Stimulated activated CD4-positive, alpha-beta T cell treated with anti-CD3 and anti-CD28 coated beads, TNF-alpha, amount 100 ng/mL, for 1 hour (primary cell): ENCODE measurements at places on chromosomes 7 and 10.

GRCh38 chr7:33432821-33433220, 303.5 kb downstream of the BBS9 start:
- no peak for DNase-seq

GRCh38 chr10:132429281-132430230, 32.6 kb downstream of the PWWP2B start:
- DNase-seq: no peak

- no peak for DNase-seq
Measured at GRCh38 chr7:135277161-135277560, 43.5 kb downstream of the STRA8 start.

DNA sequence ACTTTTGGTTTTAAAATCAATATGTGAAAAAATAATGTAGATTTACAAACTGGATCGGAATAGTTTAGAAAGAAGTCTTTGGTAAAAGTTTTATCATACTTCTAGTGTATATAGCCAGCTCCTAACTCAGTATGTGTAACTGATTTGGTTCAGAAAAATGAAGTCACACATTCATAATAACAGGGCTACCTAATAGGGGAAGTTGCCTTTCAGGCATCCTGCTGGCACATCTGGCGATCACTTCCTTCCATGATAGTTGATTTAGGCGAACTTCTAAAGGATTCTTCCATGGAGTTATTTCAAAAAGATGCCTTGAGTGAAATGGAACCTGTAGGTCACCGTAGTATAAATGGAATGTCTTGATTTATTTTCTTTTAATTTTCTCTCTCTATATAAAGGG, 69.1 kb downstream of the SHH start:
- no peak for DNase-seq

DNA sequence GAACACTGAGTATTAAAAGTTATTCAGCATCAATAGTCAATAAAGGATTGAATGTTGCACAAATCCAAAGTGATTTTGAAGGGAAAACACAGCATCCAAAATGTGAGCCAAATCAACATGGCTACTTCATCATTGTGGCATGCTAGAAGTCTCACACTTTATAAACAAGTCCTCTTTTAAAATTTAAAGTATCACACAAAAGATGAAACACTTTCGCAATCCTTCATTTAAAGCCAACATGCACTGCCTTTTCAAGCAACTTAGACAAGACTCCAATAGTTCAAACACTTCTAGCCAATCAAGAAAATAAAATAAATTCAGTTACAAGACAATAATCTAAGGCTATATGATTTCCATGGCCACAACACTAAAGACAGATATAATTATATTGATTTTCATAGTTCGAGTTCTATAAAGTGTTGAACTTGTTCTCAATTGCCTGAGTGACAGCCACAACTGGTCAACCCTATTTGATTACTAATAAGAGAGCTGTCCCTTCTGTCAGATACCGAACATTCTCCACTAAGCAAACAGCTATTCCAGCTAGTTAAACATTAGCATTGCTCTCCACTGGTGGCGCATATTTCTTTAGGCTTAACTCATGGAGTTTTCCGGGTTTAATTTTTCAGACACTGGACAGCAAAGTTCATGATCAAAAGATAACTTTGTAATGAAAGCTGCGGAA, 8.3 kb downstream of the EBF3 start:
- DNase-seq: no peak

DNA sequence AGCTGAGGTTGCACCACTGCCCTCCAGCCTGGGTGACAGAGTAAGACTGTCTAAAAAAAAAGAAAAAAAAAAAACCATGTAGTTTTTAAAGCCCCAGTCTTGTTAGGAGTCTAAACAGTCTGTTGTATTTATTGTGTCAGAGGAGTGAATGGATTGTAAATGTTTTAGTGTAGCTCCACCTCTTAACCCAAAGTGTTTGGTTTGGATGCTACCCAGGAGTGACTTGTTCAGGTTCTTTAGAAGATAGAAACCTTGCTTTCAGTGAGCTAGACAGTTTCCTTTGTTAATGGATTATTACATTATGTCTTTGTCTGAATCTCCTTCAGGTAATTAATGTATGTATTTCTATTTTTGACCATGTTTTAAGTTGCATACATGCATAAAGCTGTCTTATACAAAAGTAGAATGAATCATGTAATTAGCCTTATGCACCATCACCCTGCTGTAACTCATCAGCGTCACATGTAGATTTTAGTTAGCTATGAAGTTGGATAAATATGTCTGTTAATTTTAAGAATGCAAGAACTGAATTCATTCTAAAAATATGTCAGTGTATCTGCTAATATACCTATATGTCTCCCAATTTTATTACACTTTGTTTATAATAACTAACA, 97.7 kb downstream of the TAF3 start:
- DNase-seq: no peak

- no peak for DNase-seq
Measured at GRCh38 chr10:120456626-120457430, at the start of gene PLPP4. PLPP4 (plus strand) TSS chr10:120457227; CDS start chr10:120457306, 79 bp downstream.

GRCh38 chr7:151890355-151891004, 13.6 kb upstream of the PRKAG2 start:
- no peak for DNase-seq

- no peak for DNase-seq
Measured at GRCh38 chr10:79380125-79380945, 33.1 kb downstream of the PPIF start.

DNA sequence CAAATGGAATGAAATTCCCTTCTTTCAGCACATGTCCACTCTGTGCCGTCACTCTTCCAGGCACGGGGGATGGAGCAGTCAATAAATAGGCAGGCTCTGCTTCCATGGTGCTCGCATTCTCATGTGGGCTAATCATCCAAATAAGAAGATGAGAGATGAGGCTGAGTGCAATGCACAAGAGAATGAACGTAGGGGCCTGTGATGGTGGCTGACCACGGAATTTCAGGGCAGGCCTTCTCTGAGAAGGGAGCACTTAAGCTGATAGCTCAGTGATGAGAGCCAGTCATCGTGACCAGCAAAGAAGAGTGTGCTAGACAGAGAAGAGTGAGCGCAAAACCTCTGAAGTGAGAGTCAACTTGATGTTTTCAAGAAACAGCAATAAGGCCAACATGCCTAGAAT, 47.9 kb downstream of the TAF3 start:
- DNase-seq: no peak

- no peak for DNase-seq
Measured at GRCh38 chr7:148398844-148399365, 191.7 kb upstream of the C7orf33 start.

DNA sequence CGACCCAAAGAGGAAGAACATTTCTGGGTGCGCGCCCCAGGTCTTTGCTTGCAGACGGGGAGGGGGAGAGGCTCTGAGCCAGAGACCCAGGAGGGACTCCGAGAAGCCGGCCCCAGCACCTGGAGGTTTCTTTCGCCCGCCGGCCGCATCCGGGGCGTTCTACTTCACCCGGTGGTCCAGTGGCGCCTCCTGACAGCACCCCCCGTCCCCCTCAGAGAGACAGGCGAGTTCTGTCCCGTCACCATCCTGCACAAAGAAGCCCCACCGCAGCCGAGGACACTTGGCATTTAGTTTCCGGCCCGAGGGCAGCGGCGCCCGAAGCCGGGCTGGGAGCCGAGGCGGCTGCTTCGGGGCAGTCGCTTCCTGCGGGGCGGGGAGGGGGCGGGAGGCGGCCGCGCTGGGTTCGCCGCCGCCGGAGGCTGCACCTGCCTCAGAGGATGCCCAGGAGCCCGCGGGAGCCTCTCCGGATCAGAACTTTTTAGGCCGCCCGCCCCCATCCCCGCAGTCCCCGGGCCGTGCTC, at the start of gene TMEM178B:
Gene TMEM178B, plus strand, starts transcription at position 424 of the 521 bp plus-strand sequence.
- DNase-seq: no peak

- DNase-seq: no peak
Measured at GRCh38 chr10:35506741-35507140, 98.4 kb upstream of the GJD4 start.

- DNase-seq: no peak
Measured at GRCh38 chr10:128642023-128642422, 515.8 kb upstream of the MKI67 start.

GRCh38 chr7:13627455-13627854, 362.0 kb downstream of the ETV1 start:
- DNase-seq: no peak

DNA sequence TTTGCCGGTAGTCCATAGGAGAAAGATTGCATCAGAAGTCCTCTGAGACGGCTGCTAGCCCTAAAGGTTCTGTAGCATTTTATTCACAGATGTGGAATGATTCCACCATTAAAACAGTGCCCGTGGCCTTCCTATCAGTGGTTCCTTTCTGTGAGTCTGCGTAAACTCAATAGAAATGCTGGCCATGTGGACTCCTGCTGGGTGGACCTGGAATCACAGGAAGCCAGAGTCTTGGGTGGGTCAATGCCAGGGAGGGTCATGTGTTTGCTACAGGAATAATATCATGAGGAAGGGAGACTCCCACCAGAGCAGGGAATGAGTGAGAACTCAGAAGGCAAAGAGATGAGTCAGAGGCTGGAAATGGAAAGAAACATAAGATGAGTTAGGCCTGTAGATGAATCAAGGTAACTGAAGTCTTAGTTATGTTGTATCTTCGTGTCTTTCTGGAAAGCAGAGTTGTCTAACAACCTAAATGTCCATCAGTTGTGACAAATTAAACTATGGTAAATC, 410.4 kb upstream of the AUTS2 start:
- no peak for DNase-seq

- DNase-seq: no peak
Measured at GRCh38 chr10:71217266-71218045, 5.1 kb downstream of the UNC5B start.

GRCh38 chr10:130914367-130914766, 397.2 kb downstream of the TCERG1L start:
- no peak for DNase-seq

DNA sequence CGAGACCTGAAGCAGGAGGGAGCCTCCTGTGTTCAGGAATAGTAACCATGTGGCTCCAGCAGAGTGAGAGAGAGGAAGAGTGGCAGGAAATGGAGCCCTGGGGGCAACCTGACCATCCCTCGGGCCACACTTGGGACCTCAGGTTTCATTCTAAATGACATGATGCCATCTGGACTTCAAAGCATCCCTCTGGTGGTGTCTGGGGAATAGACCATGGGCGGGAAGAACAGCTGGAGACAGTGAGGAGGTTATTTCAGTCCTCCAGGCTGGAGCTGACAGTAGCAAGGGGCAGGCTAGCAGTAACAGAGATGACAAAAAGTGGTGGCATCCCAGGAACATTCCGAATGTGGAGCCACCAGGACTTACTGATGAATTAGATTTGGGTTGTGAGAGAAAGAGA, 44.8 kb downstream of the AKR1B1 start:
- DNase-seq: no peak

DNA sequence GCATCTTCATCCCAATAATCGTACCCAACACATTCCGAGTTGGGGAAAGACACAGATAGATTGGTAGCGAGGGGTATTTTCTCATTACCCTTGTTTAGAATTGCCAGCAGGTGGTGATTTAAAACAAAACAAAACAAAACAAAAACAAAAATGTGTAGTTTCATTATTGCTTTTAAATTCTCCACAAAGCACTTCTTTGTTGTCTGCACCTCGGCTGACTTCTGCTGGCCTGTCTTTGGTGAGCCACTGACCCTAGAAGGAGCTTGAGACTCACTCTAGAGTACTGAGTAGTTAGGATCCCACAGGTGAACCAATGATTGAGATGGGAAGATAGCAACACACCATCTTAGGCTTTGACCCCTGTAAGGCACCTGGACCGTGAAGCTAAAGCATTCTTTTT, 105.4 kb upstream of the BET1 start:
- no peak for DNase-seq

DNA sequence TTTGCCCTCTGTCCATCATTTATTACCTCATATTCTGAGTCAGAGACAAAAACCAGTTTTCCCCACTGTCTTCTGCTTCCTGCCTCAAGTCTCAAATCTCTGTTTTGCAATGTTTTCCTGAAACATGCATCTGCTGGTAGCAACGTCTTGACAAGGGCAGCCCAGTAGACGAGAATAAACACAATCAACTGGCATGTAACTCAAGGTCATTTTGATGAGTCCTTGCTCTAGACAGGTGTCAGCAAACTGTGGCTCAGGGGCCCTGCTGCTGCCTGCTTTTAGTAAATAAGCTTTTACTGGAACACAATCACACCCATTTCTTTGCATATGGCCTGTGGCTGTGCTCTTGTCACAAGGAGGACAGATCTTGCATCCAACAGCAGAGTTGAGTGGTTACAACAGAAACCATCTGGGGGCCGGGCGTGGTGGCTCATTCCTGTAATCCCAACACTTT, 59.8 kb downstream of the ITIH5 start:
- DNase-seq: no peak
